ENCODE measurements at places on chromosomes 11 and 22.
A peak's percentile ranks its signal among the peaks of the same experiment; 100 is the strongest.

- DNase-seq: no peak
These were observed 32.5 kb downstream of the PLEKHA7 start for GRCh38 chr11:16981651-16982194.

DNA sequence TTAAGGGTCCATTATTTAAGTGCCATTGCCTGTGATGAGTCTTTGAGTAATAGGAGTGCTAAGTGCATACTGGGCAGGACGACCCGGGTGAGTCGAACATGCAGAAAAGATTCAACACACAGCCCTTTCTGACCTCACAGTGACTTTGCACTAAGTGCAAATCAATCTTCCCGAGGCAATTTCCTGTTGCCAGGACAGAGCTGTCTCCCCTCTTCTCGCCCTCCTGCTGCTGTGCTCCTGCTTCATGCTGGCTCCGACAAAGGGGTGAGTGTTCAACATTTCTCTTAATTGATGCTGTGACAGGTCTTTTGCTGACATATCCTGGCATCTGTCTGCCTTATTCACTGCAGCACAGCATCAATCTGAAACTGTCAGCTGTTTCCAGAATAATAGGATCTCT lies 42.0 kb downstream of the MCHR1 start:
- DNase-seq: no peak

GRCh38 chr11:102112509-102112821 lies 2.2 kb downstream of the YAP1 start:
- DNase-seq: no peak

DNA sequence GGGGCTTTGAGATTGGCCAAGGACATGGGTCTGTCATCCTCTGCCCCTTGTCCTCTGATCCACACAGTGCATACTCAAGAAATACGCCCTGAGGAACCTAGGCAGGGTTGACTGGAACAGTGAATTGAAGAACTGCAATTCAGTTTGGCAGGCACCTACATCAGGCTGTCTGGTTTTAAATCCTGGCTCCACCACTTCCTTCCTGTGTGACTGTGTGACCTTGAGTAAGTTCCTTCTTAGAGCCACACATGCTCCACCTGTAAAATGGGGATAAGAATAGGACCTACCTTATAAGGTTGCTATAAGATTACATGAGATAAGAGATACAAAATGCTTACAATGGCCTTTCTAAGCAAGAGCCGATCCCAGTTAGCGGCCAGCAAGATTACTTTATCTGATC lies 15.8 kb upstream of the TCF20 start:
- no peak for DNase-seq

DNA sequence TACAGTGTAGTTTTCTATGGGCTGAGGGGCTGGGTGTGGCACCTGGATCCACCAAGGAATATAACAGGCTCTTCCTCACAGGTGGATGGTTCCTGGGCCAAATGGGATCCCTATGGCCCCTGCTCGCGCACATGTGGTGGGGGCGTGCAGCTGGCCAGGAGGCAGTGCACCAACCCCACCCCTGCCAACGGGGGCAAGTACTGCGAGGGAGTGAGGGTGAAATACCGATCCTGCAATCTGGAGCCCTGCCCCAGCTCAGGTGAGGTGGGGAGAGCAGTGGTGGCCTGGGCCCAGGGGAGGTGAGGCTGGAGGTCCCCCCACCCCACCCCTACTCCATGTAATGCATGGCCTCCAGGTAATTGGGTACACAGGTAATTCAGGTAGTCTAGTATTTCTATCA lies 20.7 kb downstream of the ADAMTS15 start:
- DNase-seq: no peak

- peak; percentile 26 for DNase-seq
These were observed 1075.3 kb downstream of the TBC1D22A start for GRCh38 chr22:47837703-47838102.

GRCh38 chr22:24107661-24108060 lies 73.6 kb upstream of the SUSD2 start:
- no peak for DNase-seq

- no peak for DNase-seq
These were observed 4.0 kb downstream of the PYGM start for GRCh38 chr11:64755681-64756361.

GRCh38 chr11:119590651-119591351 lies 138.2 kb downstream of the NECTIN1 start:
- DNase-seq: no peak

- DNase-seq: no peak
These were observed 71.2 kb upstream of the B3GAT1 start for GRCh38 chr11:134483291-134483690.

All from endothelial cell (in vitro differentiated cells).